Activated T-cell treated with anti-CD3 and anti-CD28 coated beads, Interleukin-2, amount 50 U/mL, for 72 hours (primary cell): ENCODE measurements at places on chromosomes 5 and 9. TPM values are rescaled to one million over a fixed set of nuclear protein-coding genes. Genes with fewer than 3 reads are reported as not detected.

GRCh38 chr9:438066-438465, 223.4 kb downstream of the DOCK8 start:
- H3K4me3 ChIP-seq = no peak overlapping the region
- no peaks in the 10 kb centered on the region for H3K4me1 ChIP-seq
- H3K27ac ChIP-seq = no peak overlapping the region
- no peaks in the 10 kb centered on the region for H3K27me3 ChIP-seq
- peaks cover 45% of the 10 kb centered on the region for H3K36me3 ChIP-seq
- DNase-seq = no peak

DNA sequence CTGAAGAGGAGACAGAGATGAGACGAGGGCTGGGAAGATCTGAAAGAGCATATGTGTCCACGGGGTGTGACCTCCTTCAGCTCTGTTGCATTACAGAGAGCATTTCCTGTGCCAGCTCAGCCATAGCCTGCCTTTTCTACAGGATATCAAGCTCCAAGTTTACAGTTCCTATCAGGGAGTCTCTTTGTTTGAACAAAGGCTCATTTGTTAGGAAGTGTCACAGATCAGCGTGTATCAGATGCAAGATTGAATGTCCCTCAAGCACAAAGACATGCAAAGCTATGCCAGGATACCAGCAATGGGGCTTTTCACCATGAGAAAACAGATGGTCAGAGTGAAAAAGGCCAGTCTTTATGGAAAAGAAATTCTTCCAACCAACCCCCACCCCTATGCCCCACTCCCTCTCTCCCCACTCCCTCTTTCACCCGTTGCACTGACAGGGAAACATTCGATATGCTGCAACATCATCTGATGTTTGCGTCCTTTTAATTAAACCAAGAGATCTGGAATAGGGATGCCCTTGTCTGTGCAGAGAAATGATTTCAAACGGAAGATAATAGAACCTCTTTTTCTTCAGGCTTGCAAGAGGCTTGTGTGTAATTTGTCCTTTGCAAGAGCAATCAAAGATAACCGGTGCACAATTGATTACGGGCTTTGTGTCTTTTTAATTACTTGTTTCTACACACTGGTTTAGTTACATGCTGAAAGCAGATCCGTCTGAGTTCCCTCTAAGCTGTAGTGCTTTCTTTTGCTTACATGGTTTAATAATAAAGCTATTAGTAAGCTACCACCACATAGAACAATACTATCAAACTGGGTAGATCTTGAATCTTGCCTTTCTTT, 263.1 kb upstream of the RGMB start:
- H3K27me3 ChIP-seq = no peaks in the 10 kb centered on the region
- H3K36me3 ChIP-seq = no peaks in the 10 kb centered on the region
- no peak overlapping the region for H3K27ac ChIP-seq
- H3K4me3 ChIP-seq = no peak overlapping the region
- DNase-seq = no peak

The ECSCR gene
- 1.2 TPM for total RNA-seq

The NXNL2 gene
- total RNA-seq = not detected

The FAM221B gene
- not detected for total RNA-seq

DNA sequence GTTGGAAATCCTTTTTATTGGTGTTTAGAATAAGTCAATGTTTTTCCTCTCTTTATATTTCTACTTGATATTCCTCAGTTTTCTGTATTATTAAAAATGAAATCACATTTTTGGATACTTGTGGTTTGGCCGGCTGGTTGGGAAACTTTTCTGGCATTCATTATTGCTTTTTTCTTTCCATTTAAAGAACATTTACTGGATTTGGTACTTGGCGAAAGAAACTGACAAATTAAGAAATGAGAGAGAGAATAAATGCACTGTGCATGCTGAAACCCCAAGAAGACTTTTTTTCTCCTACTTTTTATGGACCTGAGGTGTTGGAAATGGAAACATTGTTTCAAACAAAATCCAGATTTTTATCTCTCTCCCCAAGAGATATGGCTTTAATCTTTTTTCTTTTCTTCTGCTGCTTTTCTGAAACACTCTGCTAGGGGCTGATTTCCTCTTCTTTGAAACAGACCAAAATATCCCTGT, 128.4 kb downstream of the SNX18 start:
- H3K27ac ChIP-seq = peak overlapping the region; percentile 53
- H3K27me3 ChIP-seq = no peaks in the 10 kb centered on the region
- H3K36me3 ChIP-seq = peaks cover 3% of the 10 kb centered on the region
- peak overlapping the region; percentile 78 for H3K4me3 ChIP-seq
- H3K4me1 ChIP-seq = peaks cover 57% of the 10 kb centered on the region

DNA sequence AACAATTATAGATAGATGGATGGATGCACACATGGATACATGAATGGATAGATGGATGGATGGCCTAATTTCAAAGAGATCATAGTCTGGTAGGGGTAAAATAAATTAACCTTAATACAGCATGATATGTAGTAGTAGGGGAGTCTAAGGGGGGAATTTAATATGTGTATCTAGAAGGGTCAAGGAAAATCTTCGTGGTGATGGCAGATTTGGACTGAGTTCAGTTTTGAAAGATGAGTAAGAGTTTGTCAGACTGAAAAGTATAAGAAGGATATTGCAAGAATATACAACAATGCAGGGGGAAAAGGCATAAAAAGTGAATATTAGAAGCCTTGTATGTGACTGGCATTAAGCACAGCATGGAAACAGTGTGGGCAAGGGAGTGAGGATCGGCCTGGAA, 98.7 kb downstream of the ZNF462 start:
- H3K27ac ChIP-seq = no peak overlapping the region
- H3K27me3 ChIP-seq = peaks cover 26% of the 10 kb centered on the region
- peaks cover 41% of the 10 kb centered on the region for H3K4me1 ChIP-seq
- no peaks in the 10 kb centered on the region for H3K36me3 ChIP-seq

The CDKN2B-AS1 gene
- total RNA-seq = 1.0 TPM

DNA sequence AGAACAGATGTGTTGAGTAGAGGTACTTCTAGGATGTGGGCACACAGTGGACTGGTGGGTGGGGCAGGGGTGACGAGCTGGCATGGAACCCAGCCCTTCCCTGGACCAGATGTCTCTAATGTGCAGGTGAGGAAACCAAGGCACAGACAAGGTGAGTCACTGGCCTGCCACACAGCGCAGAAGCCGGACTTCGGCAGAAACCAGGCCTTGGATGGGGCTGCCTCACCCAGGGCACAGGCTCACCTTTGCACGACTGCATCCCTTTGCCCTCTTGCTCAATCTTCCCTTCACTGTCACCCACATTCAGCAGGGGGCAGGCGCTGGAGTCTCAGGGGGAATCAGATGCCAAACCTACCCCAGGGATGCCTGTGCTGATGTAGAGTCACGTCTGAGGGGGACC, 65.4 kb upstream of the LMX1B start:
- no peak overlapping the region for H3K4me3 ChIP-seq
- H3K4me1 ChIP-seq = no peaks in the 10 kb centered on the region
- H3K36me3 ChIP-seq = no peaks in the 10 kb centered on the region
- H3K27me3 ChIP-seq = no peaks in the 10 kb centered on the region
- H3K27ac ChIP-seq = no peak overlapping the region

DNA sequence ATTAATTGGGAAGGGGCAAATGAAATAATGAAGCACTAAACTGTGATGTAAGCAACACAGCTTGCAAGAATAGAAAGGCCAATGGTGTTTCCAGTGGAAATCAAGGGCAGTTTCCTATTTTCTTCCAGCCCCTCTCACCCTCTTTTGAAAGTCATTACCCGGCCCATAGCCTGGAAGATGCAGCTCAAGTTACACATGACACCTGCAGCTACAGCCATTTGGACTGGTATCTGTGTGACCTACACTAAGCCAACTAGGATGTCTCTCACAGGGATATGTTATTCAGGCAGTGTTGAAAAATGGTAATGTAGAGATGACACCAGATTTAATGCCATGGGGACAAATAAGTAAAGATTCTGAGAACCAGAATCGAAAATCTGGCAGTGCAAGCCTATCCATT, 439.4 kb upstream of the ZNF462 start:
- peaks cover 25% of the 10 kb centered on the region for H3K4me1 ChIP-seq
- H3K27ac ChIP-seq = no peak overlapping the region
- H3K4me3 ChIP-seq = no peak overlapping the region
- no peak for DNase-seq
- no peaks in the 10 kb centered on the region for H3K27me3 ChIP-seq
- no peaks in the 10 kb centered on the region for H3K36me3 ChIP-seq

- H3K27ac ChIP-seq = no peak overlapping the region
- peaks cover 7% of the 10 kb centered on the region for H3K27me3 ChIP-seq
- no peaks in the 10 kb centered on the region for H3K36me3 ChIP-seq
- no peak for DNase-seq
- H3K4me3 ChIP-seq = no peak overlapping the region
Observed at GRCh38 chr9:134593286-134594077, 48.1 kb upstream of the COL5A1 start.

The TUT7 gene
- total RNA-seq = 49.9 TPM

GRCh38 chr5:105807290-105807689, 1863.4 kb downstream of the EFNA5 start:
- no peaks in the 10 kb centered on the region for H3K27me3 ChIP-seq
- no peak for DNase-seq
- no peaks in the 10 kb centered on the region for H3K4me1 ChIP-seq
- H3K4me3 ChIP-seq = no peak overlapping the region

The PDE4D gene
- total RNA-seq = 116 TPM

The LEAP2 gene
- total RNA-seq = 7.2 TPM

GRCh38 chr9:134365791-134366222, 39.6 kb downstream of the RXRA start:
- H3K4me3 ChIP-seq = no peak overlapping the region
- no peaks in the 10 kb centered on the region for H3K36me3 ChIP-seq
- no peaks in the 10 kb centered on the region for H3K4me1 ChIP-seq
- no peak for DNase-seq
- H3K27ac ChIP-seq = no peak overlapping the region

GRCh38 chr9:127049581-127049980, 72.9 kb downstream of the ANGPTL2 start:
- no peak for DNase-seq
- no peak overlapping the region for H3K27ac ChIP-seq
- no peaks in the 10 kb centered on the region for H3K36me3 ChIP-seq
- no peaks in the 10 kb centered on the region for H3K27me3 ChIP-seq
- peaks cover 22% of the 10 kb centered on the region for H3K4me1 ChIP-seq

- H3K27me3 ChIP-seq = peaks cover 20% of the 10 kb centered on the region
- DNase-seq = no peak
- no peaks in the 10 kb centered on the region for H3K4me1 ChIP-seq
- no peak overlapping the region for H3K4me3 ChIP-seq
Observed at GRCh38 chr5:33928283-33928682, 7.9 kb upstream of the RXFP3 start.

The MINAR2 gene
- not detected for total RNA-seq
